ENCODE measurements at places on chromosomes 1 and 21.

DNA sequence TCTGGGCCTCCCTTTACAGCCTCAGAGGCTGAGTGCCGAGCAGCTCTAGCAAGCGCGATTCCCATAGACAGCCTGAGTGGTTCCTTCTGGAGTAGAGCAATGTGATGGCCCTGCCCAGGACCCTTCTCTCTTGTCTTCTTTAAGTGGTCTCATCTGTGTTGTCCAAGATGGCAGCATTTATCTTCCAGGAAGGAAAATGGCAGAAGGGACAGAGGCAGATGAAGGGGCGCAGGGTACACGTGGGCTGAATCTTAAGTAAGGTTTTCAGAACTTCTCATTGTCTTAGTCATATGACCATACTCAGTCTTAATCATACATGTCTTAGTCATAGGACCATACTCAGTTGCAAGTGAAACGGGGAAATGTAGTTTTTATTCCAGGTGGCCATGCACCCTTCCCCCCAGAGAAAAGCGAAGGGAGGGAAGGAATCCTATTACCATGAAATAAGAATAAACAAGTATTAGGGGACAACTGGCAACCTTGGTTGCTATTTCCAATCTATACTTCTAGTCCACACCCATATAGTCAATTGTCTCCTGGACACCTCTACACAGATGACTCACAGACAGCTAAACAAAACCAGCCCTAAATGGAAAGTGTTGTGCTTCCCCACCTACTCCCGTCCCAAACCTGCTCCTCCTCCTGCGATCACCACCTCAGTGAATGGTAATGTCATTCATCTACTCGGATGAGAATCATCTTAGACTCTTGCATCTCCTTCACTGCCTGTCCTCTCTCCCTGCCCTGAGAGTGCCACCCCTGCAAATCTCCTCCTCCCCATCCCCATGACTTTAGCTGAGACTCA lies 13.3 kb downstream of the OVAAL start:
- no peak for DNase-seq

GRCh38 chr21:45015469-45015860 lies 58.9 kb upstream of the ADARB1 start:
- no peak for DNase-seq

DNA sequence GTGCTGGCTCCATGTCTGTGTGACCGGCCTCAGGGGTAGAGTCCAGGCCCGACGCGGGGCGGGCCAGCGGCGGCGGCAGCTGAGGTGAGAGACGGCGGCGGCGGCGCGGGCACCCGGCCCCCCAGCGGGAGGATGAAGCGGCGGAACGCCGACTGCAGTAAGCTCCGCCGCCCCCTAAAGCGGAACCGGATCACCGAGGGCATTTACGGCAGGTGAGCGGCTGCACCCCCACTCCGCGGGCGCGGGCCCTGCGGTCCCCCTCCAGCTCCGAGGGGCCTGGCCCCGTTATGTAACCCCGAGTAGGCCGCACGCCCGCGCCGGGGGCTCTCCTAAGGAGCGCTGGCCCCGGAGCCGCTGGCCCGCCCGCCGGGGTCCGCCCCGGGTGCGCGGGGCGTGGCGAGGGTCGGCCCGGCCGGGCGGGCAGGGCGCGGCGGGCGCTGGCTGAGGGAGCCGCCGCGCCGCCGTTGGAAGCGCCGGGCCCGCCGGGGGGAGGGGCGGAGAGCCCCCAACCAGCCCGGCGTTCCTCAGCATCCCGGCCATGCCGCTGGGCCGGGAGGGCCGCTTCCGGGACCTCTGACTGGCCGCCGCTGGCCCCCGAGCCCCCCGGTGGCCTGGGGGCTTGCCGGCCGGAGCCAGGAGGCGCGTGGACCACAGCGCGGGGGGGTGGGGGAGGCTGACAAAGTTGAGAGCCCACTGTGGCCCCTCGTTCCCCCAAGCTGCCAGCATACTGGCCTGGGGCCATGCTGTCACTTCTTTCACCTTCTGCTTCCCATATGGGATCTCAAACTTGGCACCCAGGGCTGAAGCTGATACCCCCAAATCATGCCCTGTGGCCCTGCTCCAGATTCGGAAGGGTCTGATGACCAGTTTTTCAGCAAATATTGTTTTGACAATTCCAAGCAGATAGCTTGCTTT lies 527 bp downstream of the MACO1 start:
- no peak for DNase-seq

DNA sequence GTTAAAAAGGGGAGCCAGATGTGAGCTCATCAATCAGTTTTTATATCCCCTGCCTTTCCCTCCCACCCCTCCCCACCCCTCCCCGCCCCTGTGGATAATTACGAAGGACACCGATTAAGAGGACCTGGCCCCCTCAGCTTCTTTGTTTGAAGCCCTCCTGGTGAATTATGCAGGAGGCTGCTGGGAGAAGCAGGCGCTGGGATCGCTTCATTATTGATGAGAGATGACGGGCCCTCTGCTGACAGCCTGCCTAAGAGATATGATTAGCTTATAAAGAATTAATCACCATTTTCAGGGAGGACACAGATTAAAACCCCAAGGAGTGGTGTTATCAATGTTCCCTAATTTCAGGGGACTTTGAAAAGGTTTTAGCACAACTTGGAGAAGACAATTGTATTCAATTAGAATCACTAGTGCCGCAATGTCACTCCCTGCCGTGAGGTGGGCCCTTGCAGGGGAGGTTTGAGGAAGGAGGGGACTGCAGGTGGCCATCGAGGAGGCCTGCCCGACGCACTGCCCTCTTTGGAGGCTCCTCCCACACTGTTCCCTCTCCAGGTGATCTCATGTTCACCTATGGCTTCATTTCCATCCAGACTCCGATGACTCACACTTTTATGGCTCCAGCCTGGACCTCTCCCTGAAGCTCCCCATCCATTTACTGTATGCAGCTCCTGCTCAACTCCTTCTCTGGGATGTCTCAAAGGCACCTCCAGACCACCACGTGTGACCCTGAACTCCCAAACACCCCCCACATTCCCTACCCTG lies 67.0 kb upstream of the KLHDC7A start:
- no peak for DNase-seq

DNA sequence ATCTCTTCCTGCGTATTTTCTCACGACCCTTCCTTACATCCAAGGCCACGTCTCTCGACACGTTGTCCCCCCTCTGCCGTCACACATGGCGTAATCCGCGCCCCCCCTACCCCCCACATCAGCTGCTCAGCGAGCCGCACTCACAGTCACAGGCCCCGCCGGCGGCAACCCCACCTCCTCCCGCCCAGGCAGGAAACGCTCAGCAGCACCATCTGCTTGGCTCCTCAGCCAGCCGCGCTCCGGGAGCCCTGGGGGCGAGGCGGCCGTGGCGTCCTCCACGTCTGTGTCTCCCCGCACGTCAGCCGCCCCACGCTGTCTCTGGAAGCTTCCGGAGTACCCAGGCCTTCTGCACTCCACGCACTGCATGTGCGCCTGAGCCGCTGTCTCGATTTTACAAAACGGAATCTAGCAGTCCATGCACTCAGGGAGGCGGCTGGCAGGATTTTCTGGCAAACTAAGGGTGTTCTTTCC lies 64.6 kb downstream of the SIK1 start:
- no peak for DNase-seq

Measured in NCI-H460 (cell line).